HepG2 (cell line): ENCODE measurements at places on chromosomes 11 and 22. TPM values are rescaled to one million over a fixed set of nuclear protein-coding genes. Genes with fewer than 3 reads are reported as not detected.

- no peak overlapping the region for H3K4me3 ChIP-seq
- H3K36me3 ChIP-seq, result no peaks in the 10 kb centered on the region
- H3K4me1 ChIP-seq, result no peaks in the 10 kb centered on the region
- H3K27me3 ChIP-seq, result peaks cover 4% of the 10 kb centered on the region
These were observed 84.0 kb upstream of the SHANK2 start for GRCh38 chr11:71336176-71336995.

DNA sequence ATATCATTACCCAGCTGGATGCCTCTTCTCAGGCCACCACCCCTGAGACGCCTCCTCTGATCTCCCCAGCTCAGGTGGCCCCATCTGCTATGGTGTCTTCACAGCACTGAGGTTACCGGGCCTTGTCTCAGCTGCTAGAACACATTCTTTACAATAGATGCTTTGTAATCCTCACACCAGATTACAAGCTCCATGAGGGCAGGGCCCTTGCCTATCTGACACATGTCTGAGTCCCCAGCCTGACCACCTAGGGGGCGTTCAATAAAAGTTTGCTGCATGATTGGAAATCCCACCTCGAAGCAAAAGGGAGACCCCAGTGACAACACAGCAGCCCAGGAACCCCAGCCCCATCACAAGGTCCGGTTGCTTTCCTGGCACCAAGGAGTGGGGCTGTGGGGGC, 2.0 kb downstream of the MACROD1 start:
- H3K27ac ChIP-seq, result no peak overlapping the region
- DNase-seq, result no peak
- no peaks in the 10 kb centered on the region for H3K36me3 ChIP-seq
- H3K27me3 ChIP-seq, result no peaks in the 10 kb centered on the region
- peaks cover 30% of the 10 kb centered on the region for H3K4me1 ChIP-seq

DNA sequence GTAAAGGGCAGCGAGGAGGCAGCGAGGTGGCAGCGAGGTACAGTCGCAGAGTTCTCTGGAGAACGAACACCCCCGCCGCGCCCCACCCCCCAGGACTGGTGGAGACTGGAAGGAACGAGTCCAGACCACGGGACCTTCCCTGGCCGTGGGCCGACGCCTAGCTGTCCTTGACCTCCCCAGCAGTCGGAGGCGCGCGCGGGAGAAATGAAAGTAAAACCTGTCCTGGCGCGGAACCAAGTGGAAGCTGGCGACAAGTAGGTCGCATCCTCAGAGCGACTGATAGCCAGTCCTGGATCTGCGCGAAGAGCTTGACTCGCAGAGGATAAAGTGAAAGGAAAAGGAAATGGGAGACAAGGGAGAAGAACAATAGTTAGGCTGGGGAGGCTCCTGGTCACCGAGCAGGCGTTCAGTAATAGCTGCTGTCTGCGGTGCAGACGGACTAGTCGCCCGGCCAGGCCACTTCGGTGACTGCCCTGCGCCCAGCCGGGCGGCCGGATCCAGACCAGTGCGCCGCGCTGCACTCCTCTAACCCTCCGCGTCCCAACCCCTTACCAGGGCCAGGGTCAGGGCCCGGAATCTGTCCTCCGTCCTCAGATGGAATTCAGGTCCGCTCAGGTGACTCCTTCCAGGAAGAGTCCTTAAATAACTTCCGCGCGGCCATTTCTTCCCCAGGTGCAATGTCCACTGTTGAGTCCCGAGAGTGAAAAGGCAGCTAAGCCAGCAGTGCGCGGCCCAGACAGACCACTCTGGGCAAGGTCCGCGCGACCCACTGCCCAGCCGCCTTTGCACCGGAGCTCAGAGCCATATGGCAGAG, 1.9 kb upstream of the ADM start:
- peak; percentile 70 for DNase-seq
- H3K36me3 ChIP-seq, result no peaks in the 10 kb centered on the region
- H3K4me1 ChIP-seq, result peaks cover 37% of the 10 kb centered on the region
- peak overlapping the region; percentile 88 for H3K4me3 ChIP-seq
- H3K27ac ChIP-seq, result peak overlapping the region; percentile 92

- no peak overlapping the region for H3K27ac ChIP-seq
- no peaks in the 10 kb centered on the region for H3K4me1 ChIP-seq
- no peaks in the 10 kb centered on the region for H3K27me3 ChIP-seq
- DNase-seq, result no peak
- H3K4me3 ChIP-seq, result no peak overlapping the region
These were observed 57.0 kb downstream of the PHF21A start for GRCh38 chr11:46064221-46064620.

- H3K27me3 ChIP-seq, result no peaks in the 10 kb centered on the region
- peaks cover 20% of the 10 kb centered on the region; the same call in 2 of the 3 replicates for H3K36me3 ChIP-seq
- H3K4me3 ChIP-seq, result no peak overlapping the region
- H3K27ac ChIP-seq, result no peak overlapping the region
- DNase-seq, result no peak
These were observed 11.8 kb downstream of the PTS start for GRCh38 chr11:112238041-112238440.

PI4KA gene
- total RNA-seq, result 27.4 and 27.8 TPM in 2 replicates

LINC01488 gene
- 0.14 and 0.58 TPM in 2 replicates for total RNA-seq

TLCD5 gene
- total RNA-seq, result 4.1 and 6.1 TPM in 2 replicates
